Left colon (tissue), 2 donors: ENCODE measurements at places on chromosomes 12 and 14. TPM values are rescaled to one million over a fixed set of nuclear protein-coding genes. Genes with fewer than 3 reads are reported as not detected.

DNA sequence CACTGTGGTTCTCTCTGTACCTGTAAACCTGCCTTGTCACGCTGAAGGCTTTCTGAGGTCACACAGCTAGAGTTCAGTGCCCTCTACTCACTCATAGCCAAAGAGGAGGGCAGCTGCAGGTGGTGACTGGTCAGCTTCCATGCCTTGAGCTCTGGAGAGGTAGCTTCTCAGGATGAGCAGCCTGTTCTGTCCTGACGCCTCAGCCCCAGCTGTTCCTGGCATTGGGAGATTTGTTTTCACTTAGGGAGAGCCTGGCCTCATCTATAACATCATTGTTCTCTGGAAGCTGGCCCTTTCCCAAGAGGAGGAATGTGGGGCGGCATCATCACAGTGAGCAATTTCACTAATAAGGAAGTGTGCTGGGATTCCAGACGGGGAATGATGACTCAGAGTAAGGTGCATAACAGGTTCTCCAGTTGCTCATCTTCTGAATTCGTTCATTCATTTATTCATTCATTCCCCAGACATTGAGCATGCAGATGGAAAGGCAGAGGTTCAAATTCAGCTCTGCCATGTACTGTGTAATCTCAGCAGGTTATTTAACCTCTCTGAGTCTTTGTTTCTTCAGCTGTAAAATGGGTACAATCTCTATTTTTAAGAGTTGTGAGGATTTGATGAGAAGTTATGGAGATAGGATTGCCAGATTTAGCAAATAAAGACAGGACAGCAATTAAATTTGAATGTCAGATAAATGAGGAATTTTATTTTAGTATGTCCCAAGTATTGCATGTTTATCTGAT is 255.8 kb upstream of the CRY1 start:
- peak; percentile 48 for DNase-seq

Gene CELA1
- total RNA-seq = not detected

GRCh38 chr14:31026077-31026449 is at the start of gene STRN3:
TSS of gene STRN3 (minus strand) at chr14:31026379. CDS start at chr14:31026185, 194 bp downstream.
- DNase-seq = no peak

DNA sequence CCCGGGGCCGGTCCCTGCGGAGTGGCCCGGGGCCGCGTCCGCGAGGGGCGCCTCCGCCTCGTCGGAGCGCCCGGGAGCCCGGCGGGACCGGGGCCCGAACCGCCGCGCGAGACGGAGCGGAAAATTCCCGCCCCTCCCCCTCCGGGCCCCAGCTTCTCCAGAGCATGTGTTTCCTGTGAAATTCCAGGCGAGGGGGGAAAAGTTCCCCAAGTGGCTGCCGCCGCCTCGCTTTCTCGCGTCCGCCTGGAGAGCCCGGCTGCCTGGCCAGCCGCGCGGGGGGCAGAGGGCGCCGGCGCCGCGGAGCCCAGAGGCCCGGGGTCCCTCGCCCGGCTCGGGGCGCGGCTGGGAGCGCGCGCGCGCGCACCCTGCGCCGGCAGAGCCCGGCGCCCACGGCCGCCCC is 904 bp downstream of the CACNA1C start:
- DNase-seq = peak; percentile 16

Gene ZNF384
- 47.8 TPM for total RNA-seq

GRCh38 chr14:100906420-100906819 is 2.9 kb upstream of the RTL1 start:
- DNase-seq = no peak

GRCh38 chr14:100665511-100666032 is 61.1 kb upstream of the DLK1 start:
- DNase-seq = peak; percentile 78

DNA sequence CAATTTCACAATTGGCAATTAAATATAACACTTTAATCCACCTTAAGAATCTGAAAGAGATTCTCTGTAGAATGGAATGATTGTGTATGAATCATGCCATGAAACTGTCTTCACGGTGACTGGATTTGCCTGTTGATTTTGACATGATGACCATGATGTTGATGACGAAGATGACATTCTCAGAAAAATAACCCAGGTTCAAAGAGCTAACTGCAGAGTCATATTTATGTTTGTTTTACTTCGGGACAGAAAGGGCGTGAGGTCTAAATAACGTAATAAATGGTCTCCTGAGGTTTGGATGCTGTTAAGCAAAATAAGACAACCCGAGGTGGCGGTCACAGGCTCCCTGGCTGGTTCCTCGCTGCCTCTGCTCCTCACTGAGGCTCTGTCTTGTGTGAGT is 532.0 kb downstream of the TMEM121 start:
- no peak for DNase-seq
